ENCODE measurements at places on chromosomes 2 and 18.

GRCh38 chr2:165239230-165239629 lies at the start of gene SCN2A:
TSS of gene SCN2A (plus strand) at chr2:165239414. CDS start at chr2:165295824, 56,410 bp downstream.
- peak; percentile 19 for DNase-seq

GRCh38 chr2:58030771-58031170 lies 15.8 kb upstream of the VRK2 start:
- no peak for DNase-seq

DNA sequence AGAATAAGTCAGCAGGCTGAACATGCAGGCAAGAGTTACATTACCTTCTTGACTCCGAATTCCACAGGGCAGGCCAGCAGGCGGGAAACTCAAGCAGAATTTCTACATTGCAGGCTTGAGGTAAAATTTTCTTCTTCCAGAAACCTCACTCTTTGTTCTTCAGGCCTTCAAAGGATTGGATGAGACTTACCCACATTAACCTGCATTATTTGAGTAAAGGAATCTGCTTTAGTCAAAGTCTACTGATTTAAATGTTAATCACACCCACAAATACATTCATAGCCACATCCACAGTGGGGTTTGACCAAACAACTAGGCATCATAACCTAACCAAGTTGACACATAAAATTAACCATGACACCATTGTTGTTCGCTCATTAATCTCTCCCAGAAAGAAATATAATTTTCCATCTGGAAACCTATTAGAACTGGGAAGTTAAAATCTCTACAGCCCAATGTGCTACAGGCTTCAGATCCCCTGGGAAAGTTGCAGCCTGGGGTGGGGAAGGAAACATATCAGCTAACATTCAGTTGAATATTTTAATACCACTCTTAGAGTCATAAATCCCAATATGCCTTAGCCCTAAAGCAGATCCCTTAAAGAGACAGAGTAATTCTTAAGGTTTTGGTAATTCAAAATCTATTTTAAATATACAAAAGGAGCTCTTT lies 468.2 kb upstream of the TNP1 start:
- no peak for DNase-seq

DNA sequence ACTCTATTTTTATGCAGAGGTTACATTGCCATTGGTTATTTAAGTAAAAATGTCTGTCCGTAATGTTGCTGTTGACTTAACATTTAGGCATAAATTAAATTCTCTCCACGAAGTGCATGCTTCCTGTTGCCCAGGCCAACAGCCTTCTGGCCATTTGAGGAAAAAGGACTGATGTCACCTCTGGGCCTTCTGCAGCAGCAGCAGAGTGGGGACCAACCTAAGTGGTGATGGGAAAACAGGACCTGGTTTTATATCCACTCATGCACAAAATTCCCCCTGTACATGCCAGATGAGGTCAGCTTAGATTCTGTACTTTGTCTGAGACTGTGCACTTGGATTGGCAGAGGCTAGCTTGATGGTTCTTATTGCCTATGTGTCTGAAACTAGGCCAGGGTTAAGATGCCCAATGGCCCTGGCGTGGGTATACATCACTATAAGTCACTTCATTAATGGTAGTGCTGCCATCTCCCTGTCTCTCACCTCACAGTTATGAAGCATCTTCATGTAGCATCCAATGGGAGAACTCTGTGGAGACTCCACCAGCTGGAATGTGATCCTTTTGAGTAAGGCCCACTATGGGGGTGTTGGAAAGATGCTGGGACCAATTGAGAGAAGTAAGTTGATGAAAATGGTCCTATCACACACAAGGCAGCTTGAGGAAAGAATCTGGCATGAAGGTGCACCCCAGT lies 4.4 kb downstream of the ARHGAP25 start:
- no peak for DNase-seq

- DNase-seq = no peak
Measured at GRCh38 chr2:17821080-17821479, 4.8 kb downstream of the MSGN1 start.

- DNase-seq = no peak
Measured at GRCh38 chr2:38182492-38183003, 106.6 kb upstream of the CYP1B1 start.

GRCh38 chr2:137838255-137839092 lies 125.8 kb upstream of the HNMT start:
- peak; percentile 12 for DNase-seq

GRCh38 chr2:240139666-240140393 lies 628 bp downstream of the OTOS start:
- DNase-seq = no peak

- DNase-seq = no peak
Measured at GRCh38 chr18:74353169-74353775, 37.6 kb downstream of the C18orf63 start.

DNA sequence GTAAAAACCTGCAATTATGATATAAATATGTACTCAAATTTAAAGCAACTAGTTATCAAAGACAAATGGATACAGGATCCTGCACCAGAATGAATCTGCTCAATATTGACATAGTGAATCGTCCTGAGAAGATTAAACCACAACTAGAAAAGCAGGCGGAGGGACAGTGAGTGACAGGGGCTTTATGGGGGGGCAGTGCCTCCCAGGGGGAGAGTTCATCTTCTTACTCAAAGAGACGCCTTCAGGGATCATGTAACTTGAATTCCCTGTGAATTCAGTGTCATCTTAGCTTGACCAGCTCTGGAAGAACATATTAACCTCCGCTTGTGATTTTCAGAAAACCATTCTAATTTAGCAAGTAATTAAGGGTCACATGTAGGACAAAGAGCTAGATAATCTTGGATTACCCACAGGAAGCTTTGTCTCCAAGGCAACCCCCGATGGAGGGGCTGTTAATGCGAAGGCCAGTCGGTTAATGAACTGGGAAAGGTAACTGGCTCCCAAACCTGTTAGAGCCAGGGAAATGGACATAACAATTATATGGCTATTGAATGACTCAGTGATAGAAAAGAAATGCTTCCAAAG lies 17.4 kb upstream of the LMAN1 start:
- DNase-seq = no peak

DNA sequence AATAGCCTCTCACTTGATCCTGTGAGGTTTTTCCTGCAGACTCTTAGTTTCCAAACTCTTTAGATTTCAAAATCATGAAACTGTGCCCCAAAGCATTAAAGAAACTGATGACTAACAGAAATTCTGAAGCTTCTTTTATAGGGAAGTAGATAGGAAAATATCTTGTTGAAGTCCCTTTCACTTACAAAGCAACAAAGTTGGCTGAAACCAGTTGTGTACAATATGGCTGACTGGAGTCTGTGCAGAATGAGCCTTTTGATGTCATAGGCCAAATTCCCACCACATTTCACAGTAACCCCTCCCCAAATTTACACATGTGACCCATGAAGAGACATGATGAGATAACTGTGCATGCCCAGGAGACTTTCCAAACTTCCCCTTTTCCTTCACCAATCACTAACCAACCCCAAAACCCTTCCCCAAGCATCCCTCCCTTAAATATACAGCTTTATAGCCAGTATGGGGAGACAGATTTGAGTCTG lies 61.7 kb upstream of the NCK2 start:
- no peak for DNase-seq

GRCh38 chr2:42202634-42203008 lies 33.5 kb downstream of the EML4 start:
- DNase-seq = no peak

DNA sequence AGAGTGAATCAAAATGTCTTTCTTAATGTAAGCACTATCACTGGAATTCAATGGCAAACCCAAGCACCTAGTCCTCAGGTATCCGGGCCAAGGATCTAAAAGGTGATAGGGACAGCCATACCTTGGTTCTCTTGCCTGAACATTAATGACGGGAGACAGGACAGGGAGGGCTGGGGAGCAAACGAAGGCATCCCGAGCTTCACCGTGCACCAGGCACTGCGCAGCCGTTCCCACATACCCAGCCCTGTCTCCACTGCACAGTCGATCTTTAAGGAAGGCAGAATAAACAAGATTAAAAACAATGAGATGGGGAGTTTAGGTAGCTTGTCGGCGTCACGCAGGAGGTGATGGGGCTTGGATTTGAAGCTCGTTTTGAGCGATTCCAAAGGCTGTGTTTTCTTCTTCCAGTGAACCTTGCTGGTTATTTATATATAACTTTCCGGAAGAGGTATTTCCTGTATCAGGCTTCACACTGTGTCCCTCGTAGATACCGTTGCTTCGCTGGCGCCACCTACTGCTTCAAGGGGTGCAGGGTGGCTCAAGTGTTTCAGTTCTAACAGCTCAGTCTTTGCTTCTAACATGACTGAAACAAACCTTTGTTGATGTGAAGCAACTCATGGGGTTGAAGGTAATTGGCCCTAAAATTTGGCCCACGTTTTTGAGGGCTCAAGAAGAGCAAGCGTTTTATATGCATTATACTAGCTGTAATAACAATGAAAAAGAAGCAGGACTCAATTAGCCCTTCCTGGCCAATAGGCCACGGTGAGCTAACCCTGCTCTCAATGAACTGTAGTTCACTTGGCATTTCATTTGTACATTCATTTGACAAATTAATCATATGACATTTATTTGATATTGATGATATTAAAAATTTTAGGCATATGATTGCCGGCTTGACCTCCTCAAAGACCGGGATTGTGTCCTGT lies 77.4 kb downstream of the DCDC2C start:
- peak; percentile 71 for DNase-seq

DNA sequence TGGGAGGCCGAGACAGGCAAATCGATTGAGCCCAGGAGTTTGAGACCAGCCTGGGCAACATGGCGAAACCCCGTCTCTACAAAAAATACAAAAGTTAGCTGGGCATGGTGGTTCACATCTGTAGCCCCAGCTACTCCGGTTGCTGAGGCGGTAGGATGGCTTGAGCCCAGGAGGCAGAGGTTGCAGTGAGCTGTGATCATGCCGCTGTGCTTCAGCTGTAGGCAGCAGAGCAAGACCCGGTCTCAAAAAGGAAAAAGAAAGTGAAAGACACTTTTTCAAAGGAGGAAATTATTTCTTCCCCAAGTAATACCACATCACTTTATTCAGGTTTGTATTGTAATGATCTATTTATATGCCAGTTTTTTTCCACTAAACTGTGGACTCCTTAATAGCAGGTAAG lies 35.7 kb upstream of the TAF4B start:
- DNase-seq = no peak

- DNase-seq = no peak
Measured at GRCh38 chr2:55231546-55232083, 478 bp downstream of the CLHC1 start.

- no peak for DNase-seq
Measured at GRCh38 chr18:33014060-33014796, 241.4 kb upstream of the KLHL14 start.

DNA sequence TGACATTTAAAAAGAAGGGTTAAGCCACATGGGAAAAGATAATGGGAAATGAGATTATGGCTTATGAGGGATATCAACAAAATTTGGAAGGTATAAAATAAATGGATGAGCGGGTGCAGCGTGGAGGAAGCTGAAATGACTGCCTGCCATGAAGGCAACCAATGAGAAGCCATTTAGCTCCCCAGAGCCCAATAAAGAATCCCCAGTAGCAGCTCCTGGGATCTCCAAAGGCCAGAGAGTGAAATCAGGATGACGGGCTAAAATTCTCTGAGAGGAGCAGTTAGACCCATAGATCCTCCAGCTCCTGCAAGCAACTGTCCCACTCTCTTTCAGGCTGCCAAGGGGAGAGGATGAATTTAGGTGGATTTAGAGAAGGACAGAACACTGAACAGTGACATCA lies 12.9 kb upstream of the MAPRE3 start:
- no peak for DNase-seq

GRCh38 chr2:215970425-215970824 lies 42.9 kb downstream of the MREG start:
- no peak for DNase-seq

DNA sequence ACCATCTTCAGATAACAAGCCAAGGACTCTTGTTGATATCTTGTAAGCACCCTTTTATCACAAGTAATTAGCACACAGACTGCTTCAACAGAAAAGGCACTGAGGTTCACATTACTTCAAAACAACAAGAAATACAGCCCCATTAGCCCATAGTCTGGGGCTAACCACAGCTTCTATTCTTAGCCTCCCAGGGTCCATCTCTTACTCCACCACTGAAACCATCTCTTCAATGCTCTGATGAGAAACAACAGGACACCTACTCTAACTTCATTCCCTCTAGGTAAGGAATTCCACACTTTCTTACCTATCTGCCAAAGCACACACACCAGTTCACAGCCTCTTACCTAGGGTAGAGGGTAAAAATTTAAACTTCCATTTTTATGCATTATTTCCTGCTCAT lies 26.4 kb upstream of the CYTIP start:
- DNase-seq = no peak

DNA sequence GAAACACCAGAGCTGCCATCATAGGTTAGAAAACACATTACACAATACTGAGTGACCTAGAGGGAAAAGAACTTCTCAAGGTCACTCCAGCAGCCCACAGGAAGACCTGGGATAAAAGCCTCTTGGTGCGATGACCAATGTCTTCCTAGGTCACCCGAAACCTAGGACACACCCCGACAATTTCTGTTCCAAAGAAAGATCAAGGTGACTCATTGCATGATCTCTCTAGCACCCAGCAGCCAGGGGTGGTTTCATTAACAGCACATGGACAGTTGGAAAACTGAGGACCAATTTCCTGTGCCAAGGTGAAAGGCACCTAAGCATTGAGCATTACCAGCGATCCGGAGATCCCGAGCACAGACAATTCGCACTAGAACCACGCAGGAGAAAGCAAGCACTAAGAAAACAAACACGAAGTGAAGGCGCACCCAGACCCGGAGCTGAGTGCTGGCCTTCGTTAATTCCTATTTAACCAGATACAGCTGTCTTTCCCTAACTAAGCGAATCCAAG lies 1.5 kb downstream of the CACNB4 start:
- DNase-seq = no peak

DNA sequence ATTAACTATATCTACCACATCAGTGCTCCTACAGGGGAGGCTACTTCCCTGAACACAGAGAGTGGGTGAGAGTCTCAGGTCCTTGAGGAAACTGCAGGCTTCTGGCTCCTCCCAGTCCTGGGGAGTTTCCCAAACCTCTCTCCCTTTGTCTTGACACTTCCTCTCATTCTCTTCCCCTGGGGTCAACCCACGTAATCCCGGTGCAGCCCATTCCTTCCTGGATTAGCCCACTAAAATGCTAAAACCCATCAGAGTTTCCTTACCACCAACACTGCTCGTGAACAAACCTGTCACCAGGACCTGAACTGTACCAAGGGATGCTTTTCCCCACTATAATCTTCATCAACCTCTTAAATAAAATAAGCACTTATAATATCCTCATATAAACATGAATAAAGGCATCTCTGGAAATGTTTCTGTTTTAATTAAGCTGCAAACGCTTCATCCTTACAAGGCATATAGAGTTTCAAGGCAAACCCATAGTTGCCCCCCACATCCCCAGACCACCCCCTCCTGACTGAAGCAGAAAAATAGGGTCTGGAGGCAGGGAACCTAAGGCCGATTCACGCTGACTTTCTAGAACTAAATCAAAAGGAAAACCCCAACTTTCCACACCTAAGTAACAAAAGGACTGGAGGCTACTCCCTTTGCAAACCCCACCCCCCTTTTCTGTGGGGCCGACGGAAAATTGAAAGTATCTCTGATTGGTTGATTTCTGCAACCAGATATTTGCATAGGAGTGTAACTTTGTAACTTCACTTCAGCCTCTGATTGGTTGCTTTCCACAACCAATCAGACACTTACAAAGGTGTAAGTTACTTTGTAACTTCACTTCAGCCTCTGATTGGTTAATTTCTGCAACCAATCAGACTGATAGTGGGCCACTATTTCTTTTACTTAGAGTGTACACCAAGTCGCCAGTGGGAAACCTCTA lies 19.0 kb downstream of the TMSB10 start:
- DNase-seq = no peak

GRCh38 chr2:88448248-88448647 lies 4.2 kb downstream of the FOXI3 start:
- no peak for DNase-seq

GRCh38 chr18:48345596-48345995 lies 63.6 kb downstream of the ZBTB7C start:
- DNase-seq = no peak

GRCh38 chr18:12754511-12754910 lies 51.7 kb downstream of the PSMG2 start:
- DNase-seq = no peak
